ENCODE measurements at places on chromosomes 2 and 18.

DNA sequence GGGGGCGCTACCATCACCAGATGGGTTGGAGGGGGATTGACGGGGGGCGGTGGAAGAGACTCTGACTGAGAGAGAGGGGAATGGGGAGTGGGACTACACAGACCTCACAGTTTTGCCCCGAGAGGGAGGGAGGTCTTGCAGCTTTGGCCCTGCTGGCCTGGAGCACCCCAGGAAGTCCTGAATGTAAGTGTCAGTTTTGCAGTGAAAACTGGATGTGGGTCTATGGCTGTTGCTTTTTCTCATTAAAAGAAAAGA is 2.4 kb downstream of the TCF7L1 start:
- no peak for DNase-seq

GRCh38 chr2:59677158-59677557 is 876.3 kb downstream of the BCL11A start:
- no peak for DNase-seq

DNA sequence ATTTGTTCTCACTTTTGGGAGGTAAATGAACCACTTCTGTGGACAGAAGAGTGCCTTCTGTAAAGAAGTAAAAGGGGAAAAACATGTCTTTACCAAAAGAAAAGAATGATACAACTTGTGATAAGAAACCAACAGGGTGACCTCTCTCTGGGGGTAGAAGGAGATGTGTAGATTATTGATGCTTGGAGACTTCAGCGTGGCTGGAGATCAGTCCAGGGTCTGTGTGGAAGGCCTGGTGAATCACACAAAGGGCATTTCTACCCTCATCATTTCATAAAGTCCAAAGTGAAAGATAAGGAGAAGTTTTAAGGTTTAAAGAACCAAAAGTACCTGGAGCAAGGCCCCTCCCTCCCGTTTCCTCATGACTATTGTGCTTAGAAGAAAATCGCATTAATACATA is 142.5 kb downstream of the NCK2 start:
- no peak for DNase-seq

DNA sequence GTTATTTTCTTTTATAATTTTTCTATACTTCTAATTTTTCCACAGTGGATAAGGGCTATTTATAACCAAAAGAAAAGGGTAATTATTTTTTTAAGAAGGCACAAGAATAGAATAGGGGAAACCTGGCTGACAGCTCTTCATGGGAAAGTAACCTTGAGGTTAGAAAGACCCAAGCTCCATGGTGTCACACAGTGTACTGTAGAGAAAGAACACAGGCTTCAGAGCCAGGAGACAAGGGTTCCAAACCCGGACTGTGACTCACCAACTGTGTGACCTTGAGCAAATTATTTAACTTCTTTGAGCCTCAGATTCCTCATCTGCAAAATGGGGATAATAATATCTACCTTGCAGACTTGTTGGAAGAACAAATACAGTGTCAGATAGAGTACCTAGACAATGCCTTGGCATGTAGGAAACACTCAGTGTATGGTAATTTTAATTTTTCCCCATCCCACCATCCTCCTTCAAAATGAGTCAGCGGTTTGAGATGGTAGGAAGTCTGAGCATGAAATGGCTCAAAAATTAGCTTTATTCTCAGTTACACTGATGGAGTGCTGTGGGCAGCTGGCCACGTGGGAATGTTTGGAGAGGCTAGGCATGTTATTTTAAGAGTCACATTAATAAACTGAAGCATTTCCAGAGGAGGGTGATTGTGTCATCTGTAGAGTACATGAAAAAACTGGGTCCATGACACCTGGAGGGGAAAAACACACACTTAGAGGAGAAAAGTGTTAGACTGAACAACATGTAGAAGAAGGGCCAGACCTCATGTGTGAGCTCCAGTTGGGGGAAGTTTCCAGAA is 36.7 kb downstream of the TMEM37 start:
- DNase-seq = no peak

DNA sequence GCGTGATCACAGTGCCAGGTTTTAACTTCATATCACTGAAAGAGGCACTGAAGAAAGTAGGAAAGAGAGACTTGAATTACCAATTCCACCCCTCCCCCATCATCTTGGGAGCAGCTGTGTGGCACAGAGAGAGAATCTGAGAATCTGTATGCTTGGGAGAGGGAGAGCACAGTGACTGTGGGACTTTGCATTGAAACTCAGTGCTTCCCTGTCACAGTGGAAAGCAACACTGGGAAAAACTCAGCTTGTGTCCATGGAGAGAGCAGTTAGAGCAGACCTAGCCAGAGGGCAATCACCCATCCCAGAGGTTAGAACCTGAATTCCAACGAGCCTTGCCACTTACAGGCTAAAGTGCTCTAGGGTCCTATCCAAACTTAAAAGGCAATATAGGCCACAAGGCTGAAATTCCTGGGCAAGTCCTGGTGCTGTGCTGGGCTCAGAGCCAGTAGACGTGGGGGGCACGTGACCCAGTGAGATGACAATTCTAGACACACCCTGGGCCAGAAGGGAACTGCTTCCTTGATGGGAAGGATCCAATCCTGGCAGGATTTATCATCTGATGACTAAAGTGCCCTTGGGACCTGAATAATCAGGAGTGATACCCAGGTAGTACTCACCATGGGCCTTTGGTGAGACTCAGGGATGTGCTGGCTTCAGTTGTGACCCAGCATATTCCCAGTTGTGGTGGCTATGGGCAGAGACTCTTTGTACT is 15.5 kb upstream of the ABCB11 start:
- no peak for DNase-seq

GRCh38 chr2:217223222-217223930 is 363.5 kb upstream of the TNP1 start:
- DNase-seq = peak; percentile 7

DNA sequence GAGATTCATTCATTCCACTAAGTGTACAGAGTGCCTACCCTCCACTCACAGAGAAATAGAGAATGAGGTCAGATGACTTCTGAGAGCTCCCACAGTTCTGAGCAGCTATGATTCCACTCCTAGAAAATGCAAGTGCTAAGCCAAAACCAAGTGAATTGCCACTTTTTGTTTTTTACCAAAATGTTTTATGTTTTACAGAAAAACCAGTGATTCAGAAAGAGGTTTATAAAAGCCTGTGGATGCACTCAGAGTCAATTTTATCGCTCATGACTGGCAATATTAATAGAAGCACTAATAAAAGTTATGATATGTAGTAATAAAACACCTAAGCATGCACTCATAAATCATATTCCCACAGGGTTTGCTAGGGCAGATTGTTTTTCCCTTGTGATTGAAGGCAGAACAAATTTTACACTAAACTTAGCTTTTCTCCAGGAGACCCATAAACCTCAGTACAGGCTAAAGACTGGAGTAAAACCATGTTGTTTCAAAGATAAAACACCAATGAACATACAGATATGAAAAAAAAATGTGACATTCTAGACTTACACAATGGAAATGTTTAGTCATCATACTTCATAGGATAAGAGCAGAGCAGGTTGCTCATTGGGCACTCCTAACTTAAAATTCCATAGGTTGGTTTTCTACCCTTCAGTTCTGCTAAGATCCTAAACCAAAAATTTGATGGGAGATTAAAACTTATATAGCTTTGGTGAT is 67.5 kb downstream of the PDK1 start:
- DNase-seq = no peak

- no peak for DNase-seq
Measured at GRCh38 chr2:151472966-151473365, 63.3 kb downstream of the RIF1 start.

DNA sequence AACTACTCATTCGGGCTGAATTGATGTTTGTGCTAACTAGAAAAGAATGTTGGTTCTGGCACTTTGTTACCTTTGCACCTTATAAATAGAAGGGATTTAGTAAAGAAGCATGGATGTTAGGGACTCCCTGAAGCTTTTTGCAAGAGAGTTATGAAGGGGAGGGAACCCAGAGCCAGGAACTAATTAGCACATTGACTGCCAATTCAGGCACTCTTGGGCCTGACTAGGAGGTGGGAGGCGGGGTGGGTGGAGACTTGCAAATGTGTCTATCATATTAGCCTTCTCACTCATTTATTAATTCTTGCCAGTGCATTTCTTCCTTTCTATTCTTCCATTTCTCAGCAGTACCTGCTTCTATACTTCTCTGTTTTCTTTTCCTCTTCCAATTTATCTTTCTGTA is 1022.4 kb downstream of the TMEM182 start:
- no peak for DNase-seq

DNA sequence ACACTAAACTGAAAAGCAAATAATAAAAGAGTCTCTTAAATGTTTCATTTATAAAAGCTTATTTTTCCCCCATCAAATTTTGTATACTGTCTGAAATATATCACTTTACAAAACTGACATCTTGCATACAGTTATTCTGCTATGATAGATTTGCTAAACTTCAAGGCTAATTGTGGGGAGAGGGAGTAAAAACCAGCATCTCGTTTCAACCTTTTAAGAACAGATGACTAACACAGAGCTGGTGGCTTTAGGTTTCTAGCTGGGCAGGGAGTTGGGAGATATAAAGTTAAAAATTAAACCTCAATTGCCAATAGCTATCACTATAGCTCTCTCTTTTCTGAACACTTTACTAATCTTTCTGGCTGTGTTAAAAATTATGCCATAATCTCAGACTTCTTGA is 23.5 kb downstream of the C1D start:
- DNase-seq = no peak

GRCh38 chr2:58073751-58074150 is 27.1 kb downstream of the VRK2 start:
- DNase-seq = no peak

DNA sequence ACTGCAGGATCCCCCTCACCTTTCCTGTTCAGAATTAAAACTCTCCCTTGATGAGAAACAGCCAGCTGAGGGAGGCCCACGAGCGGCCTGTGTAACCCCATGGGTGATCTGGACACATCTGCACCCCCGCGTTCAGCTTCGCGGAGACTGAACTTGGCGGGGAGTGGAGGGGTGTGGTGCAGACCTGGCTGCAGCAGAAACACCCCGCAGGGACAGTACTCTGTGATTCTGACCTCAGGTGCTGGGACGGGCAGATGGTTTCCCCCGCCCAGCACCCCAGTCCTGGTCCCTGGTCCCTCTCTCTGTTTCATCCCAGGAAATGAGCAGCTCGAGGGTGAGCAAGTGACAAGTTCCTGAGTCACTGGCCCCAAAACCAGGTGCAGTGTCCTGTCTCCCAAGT is 41.2 kb downstream of the GBX2 start:
- DNase-seq = no peak

DNA sequence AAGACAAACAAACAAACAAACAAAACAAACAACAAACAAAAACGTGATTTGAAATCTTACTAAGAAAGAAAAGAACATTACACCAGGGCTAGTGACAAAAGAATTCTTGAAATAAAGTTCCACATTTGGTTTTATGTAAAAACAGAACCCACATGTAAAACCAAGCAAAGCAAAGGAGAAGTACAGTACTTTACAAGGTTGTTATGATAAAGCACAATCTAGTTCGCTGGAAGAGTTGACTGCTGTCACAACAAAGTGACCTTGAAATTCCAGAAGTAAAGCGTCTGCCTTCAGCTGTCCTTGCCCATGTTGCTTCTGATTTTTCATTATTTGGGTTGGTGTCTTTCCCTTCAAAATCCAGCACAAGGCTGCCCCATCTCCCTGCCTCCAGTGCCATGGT is 94.8 kb upstream of the CYRIA start:
- no peak for DNase-seq

All from CD4-positive, alpha-beta T cell treated with Interleukin-17A for 1 hour (primary cell).